Activated T-helper 1 cell treated with anti-CD3 and anti-CD28 coated beads, Interleukin-2, amount 50 U/mL, for 16 hours (primary cell): ENCODE measurements at places on chromosomes 5 and 9.

DNA sequence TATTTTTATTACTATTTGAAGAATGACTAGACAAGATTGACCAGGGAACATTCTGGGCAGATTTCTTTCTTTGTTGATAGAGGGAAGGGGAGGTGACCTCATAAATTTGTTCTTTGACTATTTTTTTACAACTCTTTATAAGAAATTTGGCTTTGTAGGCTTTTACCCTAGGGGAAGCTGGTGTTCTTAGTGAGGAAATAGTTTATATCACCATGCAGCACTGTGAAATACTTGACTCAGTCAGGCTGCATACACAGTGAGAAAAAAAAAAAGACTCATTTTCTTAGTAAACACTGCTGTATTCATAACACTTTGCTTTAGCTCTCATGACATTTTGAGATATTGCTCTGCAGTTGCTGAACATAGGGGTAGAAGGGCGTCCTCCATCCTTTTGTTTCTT lies 336.6 kb upstream of the PIK3R1 start:
- DNase-seq = no peak

GRCh38 chr5:54590824-54591223 lies 73.3 kb downstream of the SNX18 start:
- DNase-seq = no peak

GRCh38 chr9:75064307-75065025 lies 23.5 kb downstream of the NMRK1 start:
- DNase-seq = no peak

GRCh38 chr5:159588941-159589340 lies 258.7 kb upstream of the IL12B start:
- no peak for DNase-seq

DNA sequence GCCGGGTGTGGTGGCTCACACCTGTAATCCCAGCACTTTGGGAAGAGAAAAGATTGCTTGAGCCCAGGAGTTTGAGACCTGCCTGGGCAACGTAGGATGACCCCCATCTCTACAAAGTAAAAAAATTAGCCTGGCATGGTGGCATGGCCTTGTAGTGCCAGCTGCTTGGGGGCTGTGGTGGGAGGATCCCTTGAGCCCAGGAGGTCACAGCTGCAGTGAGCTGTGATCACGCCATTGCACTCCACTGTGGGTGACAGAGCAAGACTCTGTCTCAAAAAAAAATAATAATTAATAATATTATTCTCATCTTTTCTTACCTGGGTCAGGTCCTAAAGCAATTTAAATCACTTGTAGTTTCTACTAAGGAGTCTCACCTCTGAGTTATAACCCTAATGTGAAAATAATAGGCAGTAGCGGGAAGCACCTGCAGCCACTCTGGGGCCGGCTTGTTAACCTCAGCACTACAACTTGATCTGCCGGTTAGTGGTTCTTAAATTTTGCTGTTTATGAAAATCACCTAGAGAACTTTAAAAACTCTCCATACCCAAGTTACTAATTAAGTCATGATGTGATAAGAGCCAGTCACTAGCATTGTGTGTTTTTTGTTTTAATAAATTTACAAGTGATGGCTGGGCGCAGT lies 29.4 kb upstream of the PCAT7 start:
- no peak for DNase-seq

- DNase-seq = no peak
Measured at GRCh38 chr9:14993901-14994554, 83.8 kb upstream of the FREM1 start.

DNA sequence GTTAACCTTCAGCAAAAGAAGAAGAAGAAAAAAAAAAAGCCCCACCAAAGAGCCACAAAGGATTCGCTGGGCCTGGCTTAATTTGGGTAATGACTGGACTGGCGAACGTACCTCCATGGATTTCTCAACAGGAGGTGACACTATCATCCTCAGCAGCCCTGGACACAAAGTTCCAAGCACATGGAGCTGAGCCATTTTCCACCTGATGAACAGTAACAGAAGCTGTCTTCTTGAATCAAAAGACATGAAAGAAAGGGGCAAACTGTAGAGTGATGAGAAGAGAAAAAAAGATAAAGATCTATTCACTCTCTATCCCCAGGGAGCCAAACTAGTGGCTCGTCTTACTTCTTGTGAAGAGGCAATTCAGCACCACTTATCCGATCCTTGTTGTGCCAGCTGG lies 150.2 kb upstream of the TRPM3 start:
- DNase-seq = no peak

GRCh38 chr5:138874241-138874640 lies 894 bp downstream of the LRRTM2 start:
- DNase-seq = no peak

GRCh38 chr9:99044827-99045226 lies 60.1 kb upstream of the TGFBR1 start:
- no peak for DNase-seq

GRCh38 chr5:10306806-10307205 lies 896 bp downstream of the CMBL start:
- no peak for DNase-seq

DNA sequence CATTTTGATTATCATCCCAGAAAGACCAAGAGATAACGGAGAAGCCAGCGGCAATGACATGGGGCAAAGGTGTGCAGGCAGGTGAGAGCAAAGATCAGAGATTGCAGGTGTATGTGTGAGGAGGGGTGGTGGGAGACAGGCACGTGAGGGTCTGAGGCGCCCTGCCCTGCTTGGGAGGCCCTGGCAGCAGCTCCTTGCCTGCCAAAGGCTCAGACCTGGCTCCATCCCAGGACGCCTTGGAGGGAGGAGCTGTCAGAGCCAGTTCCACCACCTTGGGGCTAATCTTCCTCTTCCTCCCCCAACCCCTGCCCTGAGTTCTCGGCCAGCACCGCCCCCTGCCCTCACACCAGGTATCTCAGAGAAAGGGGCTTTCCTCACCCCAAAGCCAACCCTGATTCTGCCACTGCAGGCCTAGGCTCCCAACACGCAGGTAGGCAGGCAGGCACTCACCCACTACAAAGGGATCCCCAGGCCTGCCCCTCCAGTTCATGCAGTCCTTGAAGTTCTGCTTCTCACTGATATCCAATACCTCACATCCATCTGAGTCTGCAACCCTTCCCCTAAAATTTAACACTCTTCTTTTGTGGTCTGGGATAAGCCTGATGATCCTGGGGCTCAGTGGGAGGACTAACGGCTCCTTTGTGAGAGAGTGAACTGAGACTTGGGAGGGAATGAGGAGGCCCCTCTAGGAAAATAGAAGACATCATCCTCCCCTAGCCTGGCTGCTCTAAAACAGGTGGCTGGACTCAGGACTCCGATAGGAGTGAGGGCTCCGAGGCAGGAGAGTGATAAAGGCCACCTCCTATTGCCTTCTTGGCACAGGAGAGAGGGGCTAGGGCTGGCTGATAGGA lies 1.8 kb downstream of the AQP3 start:
- no peak for DNase-seq

DNA sequence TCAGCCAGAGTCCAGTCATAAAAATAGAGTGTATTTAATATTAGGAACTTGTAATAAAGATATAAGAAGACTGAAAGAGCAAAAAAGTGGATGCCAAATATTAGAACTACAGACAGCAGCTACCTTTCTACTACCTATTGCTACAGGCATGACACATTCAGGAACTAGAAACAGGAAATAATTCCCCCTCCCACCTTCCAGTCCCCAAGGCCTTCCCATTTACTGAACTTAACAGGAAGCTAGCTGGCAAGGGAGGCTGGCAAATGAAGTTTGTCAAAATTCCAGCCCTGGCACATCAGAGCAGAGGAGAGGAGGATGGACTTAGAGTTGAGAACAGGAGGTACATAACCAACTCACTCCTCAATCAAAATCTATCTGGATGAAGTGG lies 50.2 kb upstream of the RIC1 start:
- no peak for DNase-seq

DNA sequence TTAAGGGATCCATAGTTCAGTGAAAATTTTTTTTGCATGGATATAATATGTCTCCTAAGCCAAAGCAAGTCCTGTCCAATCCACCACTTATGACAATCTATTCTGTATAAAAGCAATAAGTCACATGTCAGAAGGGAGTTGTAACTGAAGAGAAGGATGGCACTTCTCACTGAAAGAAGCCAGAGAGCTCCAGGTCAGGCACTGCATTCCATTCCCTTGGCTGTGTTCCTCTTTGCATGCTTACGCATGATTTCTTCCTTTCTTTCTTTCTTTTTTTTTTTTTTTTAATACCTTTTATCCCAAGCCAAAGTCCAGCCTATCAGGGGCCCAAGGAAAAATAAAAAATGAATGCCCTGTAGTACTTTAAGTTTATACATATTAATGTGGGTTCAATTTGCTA lies 39.8 kb downstream of the MAMDC2 start:
- DNase-seq = no peak

DNA sequence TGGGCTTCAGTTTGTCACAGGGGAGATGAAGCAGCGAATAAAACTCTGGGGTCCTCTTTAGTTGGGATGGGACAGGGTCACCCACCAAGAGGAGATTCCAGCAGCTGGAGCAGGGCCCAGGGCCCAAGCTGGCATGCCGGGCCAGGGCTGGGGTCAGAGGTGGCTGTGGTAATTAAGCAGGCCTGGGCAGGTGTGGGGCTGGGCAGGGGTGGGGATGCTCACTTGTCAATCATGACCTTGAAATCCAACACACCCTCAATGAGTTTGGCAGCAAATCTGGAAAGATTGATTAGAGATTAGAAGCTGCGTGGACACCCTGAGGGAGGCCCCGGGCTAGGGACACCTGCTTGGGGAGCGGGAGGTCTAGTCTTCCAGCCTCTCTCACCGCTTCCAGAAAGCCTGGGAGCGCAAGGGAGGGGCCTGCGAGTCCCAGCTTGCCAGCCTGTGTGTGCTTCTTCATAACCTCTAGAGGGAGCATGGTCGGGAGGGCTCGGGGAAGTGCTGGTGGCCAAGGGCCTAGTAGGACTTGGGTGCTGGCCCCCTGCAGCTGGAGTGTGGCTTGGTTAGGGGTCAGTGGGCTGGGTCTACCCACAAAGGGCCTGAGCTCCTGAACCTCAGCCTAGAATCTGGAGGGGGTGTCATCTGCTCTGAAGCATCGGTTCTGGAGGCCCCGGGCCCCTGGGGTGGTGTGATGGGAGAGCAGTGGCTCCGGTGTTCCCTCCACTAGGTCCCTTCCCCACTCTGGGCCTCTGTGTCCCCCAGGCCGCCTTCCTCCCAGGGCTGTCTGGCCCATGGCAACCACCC lies 7.6 kb downstream of the CRAT start:
- no peak for DNase-seq

DNA sequence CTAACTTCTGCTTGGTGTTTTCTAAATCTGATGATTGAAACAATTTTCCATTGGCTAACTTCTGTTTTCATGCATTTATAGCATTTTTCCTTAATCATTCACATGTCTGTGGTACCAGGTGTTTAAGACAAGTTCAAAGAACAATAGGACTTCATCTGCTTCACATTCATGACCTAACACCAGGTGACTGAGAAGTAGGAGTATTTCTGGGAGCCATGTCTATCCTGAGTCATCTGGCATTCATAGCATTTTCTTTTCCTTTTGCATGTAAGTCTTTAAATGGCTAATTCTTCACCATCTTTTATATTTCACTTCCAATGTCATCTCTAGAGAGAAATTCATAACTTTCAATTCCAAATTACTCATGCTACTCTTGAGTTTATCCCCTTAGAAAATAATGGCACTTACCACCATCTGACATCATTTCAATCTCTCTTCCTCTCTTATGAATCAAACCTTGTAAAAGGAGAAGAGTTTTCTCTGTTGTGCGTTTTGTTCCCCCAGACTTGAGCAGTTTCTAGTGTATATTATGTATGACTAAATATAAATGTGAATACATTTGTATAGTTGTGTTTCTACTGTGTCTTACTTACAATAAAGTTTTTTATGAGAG lies 1196.1 kb upstream of the CDH9 start:
- DNase-seq = no peak

DNA sequence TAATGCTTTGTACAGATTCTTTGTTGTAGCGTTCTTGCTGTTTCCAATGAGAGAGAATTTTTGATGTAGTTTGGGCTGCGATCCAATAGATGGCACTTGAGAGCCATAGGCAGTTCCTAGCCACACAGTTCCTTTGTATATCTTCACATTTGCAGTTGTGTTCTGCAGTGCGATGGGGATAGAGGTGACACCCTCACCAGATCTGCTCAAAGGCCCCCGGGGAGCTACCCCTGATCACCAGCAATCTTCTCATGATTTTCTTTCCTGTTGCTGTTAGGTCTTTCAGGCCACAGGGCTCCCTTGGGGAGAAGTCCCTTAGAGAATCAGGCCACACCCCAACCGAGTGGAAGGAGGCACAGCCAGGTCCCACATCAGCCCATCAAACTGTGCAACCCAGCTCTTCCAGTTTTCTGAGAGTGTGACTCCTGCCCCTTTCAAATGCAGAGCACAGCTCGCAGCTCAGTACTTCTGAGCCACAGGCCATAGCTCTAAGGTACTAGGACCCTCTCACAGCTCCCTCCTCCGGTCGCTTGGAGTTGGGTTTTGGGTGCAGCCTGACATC lies 353.7 kb downstream of the SLCO4C1 start:
- no peak for DNase-seq

DNA sequence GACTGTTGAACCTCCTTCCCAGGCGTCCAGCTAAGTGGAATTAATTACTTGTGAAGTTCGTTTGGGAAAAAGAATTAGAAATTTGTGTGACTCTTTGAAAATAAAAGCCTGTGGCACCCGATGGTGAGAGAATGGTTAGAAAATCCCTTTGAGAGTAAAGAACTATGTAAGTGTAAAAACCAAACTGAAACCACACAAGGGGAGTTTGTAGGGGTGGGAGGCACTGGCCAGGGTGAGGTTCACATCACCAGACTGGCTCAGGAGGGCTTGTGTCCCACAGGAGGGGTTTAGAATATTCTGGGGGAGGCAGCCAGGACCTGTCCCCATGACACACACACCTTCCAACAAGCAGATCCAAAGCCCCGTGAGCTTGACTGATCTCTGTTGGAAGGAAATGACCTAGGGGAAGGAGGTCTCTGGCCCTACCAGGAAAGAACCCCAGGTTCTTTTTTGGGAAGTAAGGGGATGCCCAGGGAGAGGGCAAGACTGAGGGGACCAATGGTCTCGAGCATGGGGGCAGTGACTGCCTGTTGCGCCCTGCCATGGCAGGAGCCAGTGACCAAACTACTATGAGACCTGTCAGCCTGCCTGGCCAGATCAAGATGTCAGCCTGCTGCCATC lies 4.3 kb downstream of the SPATA24 start:
- DNase-seq = no peak

GRCh38 chr9:133726401-133727276 lies 11.5 kb downstream of the SARDH start:
- DNase-seq = peak; percentile 45

- no peak for DNase-seq
Measured at GRCh38 chr9:16482764-16483163, 387.7 kb downstream of the BNC2 start.

DNA sequence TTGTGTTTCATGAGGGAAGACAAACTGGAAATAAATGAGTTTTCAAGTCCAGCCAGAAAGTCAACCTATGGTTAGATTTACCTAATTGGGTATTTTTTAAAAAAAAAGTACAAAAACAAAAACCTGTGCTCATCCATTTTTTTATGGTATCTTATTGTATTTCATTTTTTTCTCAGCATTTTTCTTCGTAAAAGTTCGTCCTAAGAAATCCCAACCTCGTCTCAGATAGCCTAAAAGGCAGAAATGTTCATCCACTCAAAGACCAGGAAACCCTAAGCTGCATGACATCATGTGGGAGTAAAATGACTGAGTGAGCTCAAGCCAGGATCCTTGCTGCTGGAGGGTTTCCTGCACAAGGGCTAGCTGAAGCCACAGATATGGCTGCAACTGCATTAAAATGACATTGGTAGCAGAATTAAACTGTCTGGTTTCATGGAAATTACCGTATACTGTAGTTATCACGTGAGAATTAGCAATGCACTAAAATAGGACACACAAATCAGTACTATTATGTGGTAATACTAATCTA lies 70.4 kb downstream of the NFIB start:
- DNase-seq = no peak
